Activated CD8-positive, alpha-beta T cell treated with anti-CD3 and anti-CD28 coated beads for 36 hours (primary cell): ENCODE measurements at places on chromosomes 2 and 18. TPM values are rescaled to one million over a fixed set of nuclear protein-coding genes. Genes with fewer than 3 reads are reported as not detected.
A peak's percentile ranks its signal among the peaks of the same experiment; 100 is the strongest.

- H3K4me3 ChIP-seq = no peak overlapping the region
- H3K4me1 ChIP-seq = no peaks in the 10 kb centered on the region
- peaks cover 2% of the 10 kb centered on the region for H3K27me3 ChIP-seq
- no peak for DNase-seq
- H3K36me3 ChIP-seq = peaks cover 2% of the 10 kb centered on the region
- no peak overlapping the region for H3K27ac ChIP-seq
These were observed 79.6 kb upstream of the SPOPL start for GRCh38 chr2:138421971-138422335.

- H3K36me3 ChIP-seq = peaks cover 5% of the 10 kb centered on the region
- H3K4me3 ChIP-seq = no peak overlapping the region
- H3K27ac ChIP-seq = peak overlapping the region; percentile 34
- no peak for DNase-seq
- peaks cover 68% of the 10 kb centered on the region for H3K4me1 ChIP-seq
These were observed 18.4 kb downstream of the NCOA1 start for GRCh38 chr2:24509425-24509824.

Gene SERPINB3
- total RNA-seq = not detected

DNA sequence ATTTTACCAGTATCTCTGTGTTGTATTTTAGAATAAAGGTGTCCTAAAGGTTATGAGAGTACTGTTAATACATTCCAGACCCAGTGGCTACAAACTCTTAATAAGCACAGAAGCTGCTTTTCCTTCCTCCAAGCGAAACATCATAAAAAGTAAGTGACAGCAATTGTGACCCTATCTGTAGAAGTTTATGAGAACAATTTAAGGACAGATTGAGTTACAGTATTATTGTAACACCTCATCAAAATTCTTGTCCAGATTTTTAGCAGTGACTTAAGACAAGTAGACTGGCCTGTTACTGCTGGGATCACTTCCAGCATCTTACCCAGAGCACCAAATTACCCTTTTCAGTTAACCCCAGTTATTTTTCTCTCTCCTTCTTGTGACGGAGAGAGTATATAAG lies 154.6 kb downstream of the ERBB4 start:
- no peak overlapping the region for H3K4me3 ChIP-seq
- no peak overlapping the region for H3K27ac ChIP-seq
- no peaks in the 10 kb centered on the region for H3K4me1 ChIP-seq
- H3K36me3 ChIP-seq = no peaks in the 10 kb centered on the region

Gene ANKRD30BL
- total RNA-seq = not detected

- H3K27me3 ChIP-seq = no peaks in the 10 kb centered on the region
- DNase-seq = no peak
- H3K4me1 ChIP-seq = peaks cover 47% of the 10 kb centered on the region
These were observed 25.6 kb upstream of the CERS6 start for GRCh38 chr2:168430431-168430830.

DNA sequence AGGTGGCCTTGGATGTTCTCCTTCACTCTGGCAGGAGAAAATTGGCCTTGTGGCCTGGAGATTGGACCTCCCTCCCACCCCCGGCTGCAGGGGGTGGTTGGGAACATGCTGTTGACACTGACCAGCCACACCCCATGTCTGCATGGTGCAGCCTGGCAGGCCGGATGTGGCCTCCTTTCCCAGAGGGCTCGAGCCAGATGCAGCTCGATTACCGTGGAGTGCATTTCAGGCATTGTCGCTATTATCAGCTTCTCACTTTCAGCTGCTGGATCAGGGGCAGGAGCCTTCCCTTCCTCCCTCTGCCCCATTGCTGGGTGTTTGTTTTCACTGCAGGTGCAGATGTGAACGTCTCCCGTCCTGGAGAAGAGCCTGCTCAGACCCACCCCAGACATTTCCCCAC lies 211.0 kb upstream of the SIX2 start:
- H3K4me3 ChIP-seq = no peak overlapping the region
- DNase-seq = no peak
- no peaks in the 10 kb centered on the region for H3K4me1 ChIP-seq
- H3K27me3 ChIP-seq = peaks cover 11% of the 10 kb centered on the region
- H3K27ac ChIP-seq = no peak overlapping the region

DNA sequence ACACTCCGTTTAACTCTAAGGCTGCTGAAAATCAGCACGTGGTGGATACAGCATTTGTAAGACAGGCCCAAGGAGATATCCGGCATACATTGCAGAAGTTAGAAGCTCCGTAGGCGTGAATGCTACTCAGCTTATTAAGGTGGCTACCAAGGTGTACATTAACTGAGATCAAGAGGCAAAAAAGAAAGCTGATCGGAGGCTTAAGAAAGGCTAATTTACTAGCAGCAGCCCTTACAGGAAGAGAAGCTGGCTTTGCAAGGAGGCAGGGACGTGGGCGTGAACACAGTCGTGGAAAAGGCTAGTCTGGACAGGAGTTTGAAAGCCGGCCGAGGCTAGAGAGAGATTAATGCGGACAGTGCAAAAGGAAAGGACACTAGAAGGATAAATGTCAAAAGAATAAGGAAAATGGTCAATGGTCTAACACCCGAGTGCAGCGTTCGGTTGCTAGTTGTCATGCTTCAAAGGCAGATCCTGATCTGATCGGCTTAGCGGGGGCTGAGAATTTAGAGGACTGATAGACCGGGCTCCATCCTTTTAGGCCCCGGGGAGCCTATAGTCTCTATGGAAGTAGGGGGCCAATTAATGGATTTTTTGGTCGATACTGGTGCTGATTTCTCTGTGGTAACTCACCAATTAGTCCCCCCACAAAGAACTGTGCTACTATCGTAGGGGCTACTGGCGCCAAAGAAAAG lies 45.6 kb upstream of the SELENOI start:
- no peaks in the 10 kb centered on the region for H3K27me3 ChIP-seq
- no peak overlapping the region for H3K4me3 ChIP-seq
- no peaks in the 10 kb centered on the region for H3K36me3 ChIP-seq
- DNase-seq = peak; percentile 34
- no peaks in the 10 kb centered on the region for H3K4me1 ChIP-seq

DNA sequence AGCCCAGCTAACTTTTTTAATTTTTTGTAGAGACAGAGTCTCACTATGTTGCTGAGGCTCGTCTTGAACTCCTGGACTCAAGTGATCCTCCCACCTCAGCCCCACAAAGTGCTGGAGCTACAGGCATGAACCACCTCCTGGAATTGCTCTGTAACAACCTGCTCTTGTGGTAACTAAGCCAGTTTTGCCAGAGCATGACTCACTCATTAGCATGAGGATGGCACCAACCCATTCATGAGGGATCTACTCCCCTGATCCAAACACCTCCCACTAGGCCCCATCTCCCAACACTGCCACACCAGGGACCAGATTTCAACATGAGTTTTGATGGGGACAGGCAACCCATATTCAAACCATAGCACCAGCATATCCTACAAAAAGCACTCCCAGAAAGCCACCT lies 348.9 kb upstream of the RAB12 start:
- H3K4me1 ChIP-seq = no peaks in the 10 kb centered on the region
- no peak overlapping the region for H3K27ac ChIP-seq
- H3K36me3 ChIP-seq = no peaks in the 10 kb centered on the region
- H3K27me3 ChIP-seq = no peaks in the 10 kb centered on the region
- no peak overlapping the region for H3K4me3 ChIP-seq
- DNase-seq = no peak

- no peak overlapping the region for H3K27ac ChIP-seq
- H3K4me1 ChIP-seq = no peaks in the 10 kb centered on the region
- H3K4me3 ChIP-seq = no peak overlapping the region
- H3K27me3 ChIP-seq = peaks cover 1% of the 10 kb centered on the region
- no peak for DNase-seq
These were observed 88.8 kb downstream of the INHBB start for GRCh38 chr2:120434492-120435308.

DNA sequence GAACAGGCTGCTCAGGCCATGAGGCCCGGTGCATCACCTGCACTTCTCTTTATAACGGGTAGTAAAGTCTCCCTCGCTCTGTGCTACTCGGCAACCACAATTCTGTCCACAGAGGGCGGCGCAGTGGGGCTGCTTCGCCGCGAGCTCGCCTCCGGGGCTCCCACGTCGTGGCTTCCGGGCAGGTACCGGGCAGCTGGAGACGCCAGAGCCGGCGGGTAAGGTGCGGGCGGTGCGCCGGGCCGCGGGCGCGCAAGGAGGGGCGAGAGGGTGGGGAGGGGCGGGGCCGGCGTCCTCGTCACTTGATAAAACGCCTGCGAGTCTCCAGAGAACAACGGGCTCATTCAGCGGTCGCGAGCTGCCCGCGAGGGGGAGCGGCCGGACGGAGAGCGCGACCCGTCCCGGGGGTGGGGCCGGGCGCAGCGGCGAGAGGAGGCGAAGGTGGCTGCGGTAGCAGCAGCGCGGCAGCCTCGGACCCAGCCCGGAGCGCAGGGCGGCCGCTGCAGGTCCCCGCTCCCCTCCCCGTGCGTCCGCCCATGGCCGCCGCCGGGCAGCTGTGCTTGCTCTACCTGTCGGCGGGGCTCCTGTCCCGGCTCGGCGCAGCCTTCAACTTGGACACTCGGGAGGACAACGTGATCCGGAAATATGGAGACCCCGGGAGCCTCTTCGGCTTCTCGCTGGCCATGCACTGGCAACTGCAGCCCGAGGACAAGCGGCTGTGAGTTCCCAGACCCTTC lies at the start of gene ITGA6:
ITGA6 (plus strand) TSS at position 331 of the 734 bp plus-strand sequence.
- H3K27me3 ChIP-seq = peaks cover 4% of the 10 kb centered on the region
- H3K36me3 ChIP-seq = no peaks in the 10 kb centered on the region
- H3K27ac ChIP-seq = peak within 1 kb of the TSS; percentile 76
- peak within 1 kb of the TSS; percentile 76 for H3K4me3 ChIP-seq
- peak; percentile 77 for DNase-seq

DNA sequence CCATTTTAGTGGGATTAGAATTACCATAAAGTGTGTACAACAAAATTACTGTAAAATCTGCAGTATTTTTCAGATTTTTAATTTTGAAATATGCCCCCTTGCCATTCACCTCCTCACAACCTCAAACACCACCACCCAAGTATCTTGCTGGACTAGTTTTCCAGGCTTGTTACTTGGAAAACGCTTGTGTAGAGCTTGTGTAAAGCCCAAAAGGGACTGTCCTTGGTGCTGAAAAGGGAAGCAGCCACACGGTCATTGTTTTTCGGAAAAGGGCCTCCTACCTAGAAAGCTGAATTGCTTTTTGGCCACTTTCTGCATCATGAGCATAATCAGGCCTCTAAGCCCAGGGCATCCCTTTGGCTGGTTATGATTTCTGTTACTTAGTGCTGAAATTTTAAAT lies 563.4 kb downstream of the LRRTM4 start:
- H3K27ac ChIP-seq = no peak overlapping the region
- H3K36me3 ChIP-seq = no peaks in the 10 kb centered on the region
- DNase-seq = no peak
- no peaks in the 10 kb centered on the region for H3K27me3 ChIP-seq

- no peaks in the 10 kb centered on the region for H3K4me1 ChIP-seq
- peaks cover 26% of the 10 kb centered on the region for H3K27me3 ChIP-seq
These were observed 234.1 kb downstream of the INSIG2 start for GRCh38 chr2:118322406-118322805.

Gene GAREM1
- not detected for total RNA-seq

Gene CENPA
- total RNA-seq = 32.5 TPM

- no peak overlapping the region for H3K4me3 ChIP-seq
- no peaks in the 10 kb centered on the region for H3K36me3 ChIP-seq
- no peak for DNase-seq
- H3K4me1 ChIP-seq = peaks cover 18% of the 10 kb centered on the region
- no peak overlapping the region for H3K27ac ChIP-seq
- peaks cover 6% of the 10 kb centered on the region for H3K27me3 ChIP-seq
These were observed 52.6 kb downstream of the PMAIP1 start for GRCh38 chr18:59952283-59953007.

- DNase-seq = no peak
- H3K36me3 ChIP-seq = no peaks in the 10 kb centered on the region
- H3K27ac ChIP-seq = no peak overlapping the region
These were observed 74.9 kb upstream of the UBE2E3 start for GRCh38 chr2:180905461-180905860.

DNA sequence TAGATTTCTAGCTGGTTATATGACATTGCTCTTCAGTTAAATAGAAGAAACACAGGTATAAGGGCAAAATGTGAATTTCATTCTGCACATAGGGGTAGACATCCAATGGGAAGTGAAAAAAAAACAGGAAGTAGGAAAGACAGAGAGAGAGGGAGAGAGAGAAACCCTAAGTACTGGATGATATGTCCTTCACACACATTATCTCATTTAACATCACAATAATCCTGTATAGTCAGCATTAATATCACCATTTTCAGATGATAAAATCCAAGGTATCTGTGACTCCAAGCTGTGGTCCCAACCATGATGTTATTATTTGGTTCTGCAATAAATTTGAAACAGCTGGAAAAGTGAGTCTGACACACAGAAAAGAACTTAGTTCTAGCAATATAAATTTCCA lies 759.9 kb downstream of the SATB2 start:
- DNase-seq = no peak
- H3K27ac ChIP-seq = no peak overlapping the region
- no peak overlapping the region for H3K4me3 ChIP-seq

DNA sequence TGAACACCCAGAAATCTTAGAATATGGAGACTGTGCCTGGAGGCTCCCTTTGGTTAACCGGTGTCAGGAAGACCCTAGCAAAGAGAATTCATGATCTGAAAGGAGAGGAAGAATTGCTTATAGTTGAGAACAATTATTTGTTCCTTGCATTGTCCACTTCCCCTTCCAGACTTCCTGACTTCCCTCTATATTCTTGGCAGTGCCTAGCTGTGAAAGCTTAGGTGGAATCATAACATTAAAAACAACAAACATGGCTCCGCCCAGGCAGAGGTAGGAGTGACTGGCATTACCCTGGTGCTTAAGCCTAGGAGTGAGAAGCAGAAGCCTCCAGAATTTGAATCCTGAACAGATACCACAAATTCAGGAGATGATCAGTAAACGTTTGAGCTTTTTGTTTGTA lies 1.9 kb downstream of the TTL start:
- no peaks in the 10 kb centered on the region for H3K27me3 ChIP-seq
- H3K4me3 ChIP-seq = peak overlapping the region; percentile 90
- peaks cover 23% of the 10 kb centered on the region for H3K36me3 ChIP-seq
- peaks cover 45% of the 10 kb centered on the region for H3K4me1 ChIP-seq
- H3K27ac ChIP-seq = peak overlapping the region; percentile 20

GRCh38 chr2:159617100-159617499 lies 752 bp upstream of the BAZ2B start:
- DNase-seq = no peak
- peaks cover 8% of the 10 kb centered on the region for H3K4me1 ChIP-seq
- H3K27ac ChIP-seq = no peak overlapping the region
- H3K4me3 ChIP-seq = no peak overlapping the region
